ENCODE measurements at places on chromosomes 3 and 15.

DNA sequence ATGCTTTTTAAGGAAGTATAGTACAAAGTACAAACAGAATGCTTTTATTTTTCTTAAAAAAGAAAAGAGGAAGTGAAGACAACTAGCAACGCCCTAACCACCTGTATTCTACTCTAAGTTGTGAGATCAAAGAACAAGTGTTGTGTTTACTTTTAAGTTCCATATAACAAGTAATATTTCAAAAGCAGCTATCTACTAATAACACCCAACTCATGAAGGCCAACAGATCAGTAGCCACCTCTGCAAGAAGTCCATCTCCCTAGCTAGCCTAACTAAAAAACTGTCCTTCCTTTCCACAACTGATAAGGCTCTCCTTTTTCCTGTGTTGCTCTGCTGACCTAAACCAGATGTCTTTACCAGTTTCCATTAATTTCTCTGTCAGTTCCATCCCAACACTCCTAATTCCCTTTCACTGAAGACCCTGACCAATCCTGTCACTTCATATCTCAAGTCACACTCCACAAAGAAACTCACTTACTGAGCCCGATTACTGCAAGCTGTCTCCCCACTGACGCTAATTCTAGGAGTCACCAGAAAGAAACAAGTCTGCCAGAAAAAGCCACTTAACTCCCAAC, 26.9 kb downstream of the PHC3 start:
- no peak for DNase-seq

DNA sequence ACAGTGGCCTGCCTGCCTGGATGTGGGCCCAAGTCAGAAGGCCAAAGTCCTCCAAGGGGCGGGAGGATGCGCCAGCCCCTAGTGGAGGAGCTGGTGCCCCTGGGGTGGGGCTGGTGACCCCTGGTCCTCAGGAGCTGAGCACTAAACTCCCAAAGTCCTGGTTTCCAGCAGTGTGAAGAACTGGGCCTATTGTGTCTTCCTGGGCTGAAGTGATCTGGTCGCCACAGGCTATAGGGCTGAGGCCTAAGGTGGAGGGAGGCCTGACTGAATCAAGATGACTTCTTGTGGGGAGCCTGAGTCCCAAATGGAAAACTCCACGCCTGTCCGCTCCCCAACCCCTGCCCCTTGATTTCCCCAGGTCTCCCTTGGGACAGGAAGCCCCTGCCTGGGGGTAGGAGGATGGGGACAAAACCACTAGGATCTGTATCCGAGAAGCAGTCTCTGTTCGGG, 753 bp upstream of the FES start:
- no peak for DNase-seq

DNA sequence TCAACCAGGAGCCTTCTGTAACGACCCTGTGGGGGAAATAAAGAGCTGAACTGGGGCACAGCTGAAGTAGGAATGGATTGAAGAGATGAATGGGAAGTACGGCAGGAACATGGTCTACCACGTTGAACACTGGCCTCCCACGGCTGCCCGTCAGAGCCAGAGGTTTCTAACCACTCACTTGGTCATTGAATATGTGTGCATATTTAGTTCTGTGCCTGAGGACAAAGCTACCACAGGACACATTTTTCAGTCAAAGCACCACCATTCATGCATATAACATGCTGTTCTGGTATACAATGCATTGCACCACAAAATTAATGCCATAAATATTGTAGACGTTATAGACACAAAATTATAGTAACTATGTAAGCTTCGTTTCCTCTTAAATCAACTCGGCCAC, 75.5 kb downstream of the MB21D2 start:
- no peak for DNase-seq

DNA sequence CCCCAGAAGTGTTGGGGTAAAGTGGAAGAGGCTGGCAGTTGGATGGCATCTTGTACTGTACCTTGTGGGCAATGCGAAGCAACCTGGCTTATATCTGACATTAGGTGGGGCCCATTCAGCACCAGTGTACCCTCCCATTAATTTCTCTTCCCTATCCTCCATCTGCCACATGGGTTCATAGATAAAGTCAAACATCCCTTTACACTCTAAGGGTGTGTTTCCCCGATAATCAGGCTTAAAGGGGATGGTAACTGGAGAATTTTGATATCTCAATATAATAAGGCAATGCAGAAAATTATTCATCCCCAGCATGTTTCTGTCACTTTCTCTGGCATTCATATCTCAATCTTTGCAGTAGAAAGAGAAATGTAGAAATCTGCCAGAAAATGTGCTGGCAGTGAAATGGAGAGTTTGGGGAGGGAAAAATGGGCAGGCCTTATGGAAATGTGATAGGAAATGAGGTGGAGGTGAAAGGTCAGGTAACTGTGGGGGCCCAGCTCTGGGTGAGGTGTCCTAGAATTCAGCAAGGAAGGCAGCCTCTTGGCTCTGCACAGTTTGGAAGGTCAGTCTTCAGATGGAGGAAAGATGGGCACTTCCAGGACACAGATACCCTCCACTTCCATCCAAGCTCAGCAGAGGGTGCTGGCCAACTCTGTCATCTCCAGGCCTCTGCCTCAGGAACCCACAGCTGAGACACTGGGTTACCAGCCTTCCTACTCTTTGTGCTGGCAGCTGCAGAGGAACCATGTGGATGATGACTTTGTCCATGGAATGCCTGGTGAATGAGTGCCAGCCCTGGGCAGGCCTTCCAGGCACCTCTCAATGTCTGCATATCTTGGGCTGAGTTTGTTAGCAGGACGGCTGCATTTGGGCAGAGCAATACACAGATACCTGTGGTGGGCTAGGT, 325.9 kb upstream of the CTDSPL start:
- DNase-seq, result no peak
